ENCODE measurements at places on chromosomes 13 and 19.

DNA sequence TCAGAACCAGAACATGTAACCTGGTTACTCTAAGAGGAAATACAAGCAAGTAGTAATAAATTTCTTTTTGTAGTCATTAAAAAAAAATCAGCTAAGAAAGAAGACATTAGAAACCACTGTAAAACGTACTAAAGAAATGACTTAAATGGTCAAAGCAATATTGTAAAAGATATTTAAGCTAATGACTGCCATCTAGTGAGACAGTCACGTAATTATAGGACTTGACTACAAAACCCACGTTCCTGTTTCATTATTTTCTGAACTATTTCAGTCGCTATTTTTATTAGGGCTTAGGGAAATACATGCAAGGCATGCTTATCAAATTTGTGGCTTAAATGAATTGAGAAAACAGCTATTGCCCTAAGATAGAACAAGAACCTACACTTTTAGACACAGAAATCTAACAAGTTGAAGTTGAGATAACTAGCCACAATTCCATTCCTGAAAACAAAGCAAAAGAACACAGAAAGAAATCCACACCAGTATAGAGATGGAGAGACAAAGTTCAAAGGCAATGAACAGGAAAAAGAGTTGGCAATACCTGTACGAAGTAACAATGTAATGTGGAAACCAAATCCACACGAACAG, 17.9 kb downstream of the ALG5 start:
- DNase-seq = no peak
- H3K36me3 ChIP-seq = peaks cover 40% of the 10 kb centered on the region
- no peaks in the 10 kb centered on the region for H3K27me3 ChIP-seq
- peaks cover 3% of the 10 kb centered on the region for H3K4me1 ChIP-seq
- H3K4me3 ChIP-seq = no peak overlapping the region
- H3K27ac ChIP-seq = no peak overlapping the region

GRCh38 chr13:51885651-51886050, 23.9 kb downstream of the CCDC70 start:
- H3K27me3 ChIP-seq = peaks cover 17% of the 10 kb centered on the region
- DNase-seq = no peak
- no peaks in the 10 kb centered on the region for H3K4me1 ChIP-seq
- no peak overlapping the region for H3K4me3 ChIP-seq
- H3K36me3 ChIP-seq = no peaks in the 10 kb centered on the region
- H3K27ac ChIP-seq = no peak overlapping the region

DNA sequence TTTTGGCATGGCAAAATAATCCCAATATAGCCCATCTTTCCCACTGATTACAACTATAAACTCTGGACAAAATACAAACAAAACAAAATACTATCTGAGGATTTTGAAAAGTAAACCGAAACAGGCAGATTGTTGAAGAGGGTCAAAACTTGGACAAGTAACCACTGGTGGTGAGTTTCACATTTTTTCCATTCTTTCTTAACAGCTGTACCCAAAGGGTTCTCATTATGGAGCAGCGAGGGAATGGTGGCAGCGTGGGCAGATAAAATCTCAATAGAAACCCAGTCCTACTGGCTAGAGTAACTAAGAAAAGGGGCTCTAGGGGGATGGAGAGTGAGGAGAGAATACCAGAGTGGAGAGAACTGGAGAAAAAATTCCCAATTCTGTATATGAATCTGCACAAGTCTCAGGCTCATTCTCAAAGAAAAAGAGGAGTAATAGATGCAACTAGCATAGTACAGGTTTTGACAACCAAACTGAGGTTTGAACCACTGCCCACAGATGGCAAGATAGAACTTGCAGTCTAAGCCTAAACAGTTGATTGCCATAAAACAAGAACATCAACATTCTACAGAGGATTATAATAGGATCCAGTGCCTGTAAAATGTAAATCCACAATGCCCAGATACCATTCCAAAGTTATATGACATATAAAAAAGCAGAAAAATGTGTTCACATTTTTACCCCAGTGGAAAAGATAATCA, 284.5 kb downstream of the KCNRG start:
- peaks cover 24% of the 10 kb centered on the region for H3K27me3 ChIP-seq
- no peak overlapping the region for H3K4me3 ChIP-seq
- no peaks in the 10 kb centered on the region for H3K4me1 ChIP-seq
- H3K36me3 ChIP-seq = no peaks in the 10 kb centered on the region
- H3K27ac ChIP-seq = no peak overlapping the region
- DNase-seq = no peak

DNA sequence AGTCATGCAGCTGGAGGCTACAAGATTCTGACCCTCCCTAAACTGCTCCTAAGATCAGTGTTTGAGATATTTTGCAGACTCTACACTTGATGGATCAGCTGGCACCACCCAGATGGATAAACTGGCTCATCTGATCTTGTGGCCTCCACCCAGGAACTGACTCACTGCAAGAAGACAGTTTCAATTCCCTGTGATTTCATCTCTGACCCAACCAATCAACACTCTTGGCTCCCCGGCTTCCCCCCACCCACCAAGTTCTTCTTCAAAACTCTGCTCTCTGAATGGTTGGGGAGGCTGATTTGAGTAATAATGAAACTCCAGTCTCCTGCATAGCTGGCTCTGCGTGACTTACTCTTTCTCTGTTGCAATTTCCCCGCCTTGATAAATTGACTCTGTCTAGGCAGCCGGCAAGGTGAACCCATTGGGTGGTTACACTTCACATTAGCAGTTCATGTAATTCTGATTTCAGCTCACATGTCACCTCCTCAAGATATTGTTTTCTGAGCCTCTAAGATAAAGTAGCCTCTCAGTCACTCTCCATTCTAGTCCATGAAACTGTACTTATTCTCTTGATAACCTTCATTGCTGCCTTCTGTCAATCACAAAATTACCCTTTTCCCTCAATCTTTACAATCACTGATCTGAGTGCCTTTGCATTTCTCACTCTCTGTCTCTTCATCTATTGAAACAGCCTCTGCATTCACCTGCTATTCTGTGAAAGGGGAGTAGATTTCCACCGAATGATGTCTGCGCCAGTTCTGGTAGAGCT, 9.9 kb upstream of the FPR3 start:
- no peaks in the 10 kb centered on the region for H3K4me1 ChIP-seq
- DNase-seq = peak; percentile 41
- no peaks in the 10 kb centered on the region for H3K36me3 ChIP-seq
- H3K27me3 ChIP-seq = no peaks in the 10 kb centered on the region

- peaks cover 59% of the 10 kb centered on the region for H3K4me1 ChIP-seq
- no peaks in the 10 kb centered on the region for H3K27me3 ChIP-seq
- DNase-seq = peak; percentile 76
- peak overlapping the region; percentile 98 for H3K27ac ChIP-seq
- H3K4me3 ChIP-seq = peak overlapping the region; percentile 75
Measured at GRCh38 chr19:6654347-6655310, 15.3 kb downstream of the TNFSF14 start.

DNA sequence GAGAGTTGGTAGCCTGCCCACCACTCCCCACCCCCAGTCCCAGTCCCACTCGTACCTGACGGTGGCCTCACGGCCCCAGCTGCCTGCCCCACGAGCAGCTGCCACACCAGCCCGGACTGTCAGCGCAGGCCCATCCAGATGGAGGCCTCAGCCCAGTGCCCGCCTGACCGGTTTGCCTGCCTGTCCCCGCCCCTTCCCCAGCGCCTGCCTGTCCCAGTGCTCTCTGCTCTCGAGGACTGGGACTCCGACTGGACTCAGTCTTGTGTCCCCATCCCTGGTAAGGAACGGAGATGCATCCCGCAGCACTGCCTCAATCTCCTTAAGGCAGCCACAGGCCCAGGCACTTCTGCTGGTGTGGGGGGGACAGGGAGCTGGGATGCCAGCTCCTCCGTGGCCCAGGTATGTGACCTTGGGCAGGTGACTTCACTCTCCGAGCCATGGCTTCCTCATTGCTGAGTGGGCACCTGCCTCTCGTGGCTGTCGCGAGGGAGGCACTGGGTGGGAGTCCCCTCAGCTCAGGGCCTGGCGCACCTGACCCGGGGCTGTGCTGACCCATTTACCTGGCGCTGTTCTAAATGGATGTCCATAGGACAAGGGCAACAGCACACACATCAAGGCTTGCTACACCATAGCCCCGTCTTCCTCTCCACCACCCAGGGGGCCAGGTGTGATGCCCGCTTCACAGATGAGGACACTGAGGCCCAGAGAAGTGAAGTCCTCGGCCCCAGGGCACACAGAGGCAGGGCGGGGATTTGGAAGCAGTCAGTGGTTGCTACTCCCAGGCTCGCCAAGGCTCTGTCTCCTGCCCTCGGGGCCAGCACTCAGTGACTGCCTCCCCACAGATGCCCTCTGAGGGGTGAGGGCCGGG, at the start of gene NKPD1:
NKPD1 (minus strand) TSS at position 113 of the 868 bp plus-strand sequence. CDS start 832 bp downstream, outside the sequence.
- DNase-seq = no peak
- peaks cover 12% of the 10 kb centered on the region for H3K27me3 ChIP-seq
- H3K4me1 ChIP-seq = peaks cover 18% of the 10 kb centered on the region

GRCh38 chr13:32497589-32497988, 41.0 kb downstream of the N4BP2L2 start:
- H3K27me3 ChIP-seq = no peaks in the 10 kb centered on the region
- H3K4me1 ChIP-seq = peaks cover 9% of the 10 kb centered on the region
- no peak overlapping the region for H3K27ac ChIP-seq
- peaks cover 12% of the 10 kb centered on the region for H3K36me3 ChIP-seq
- DNase-seq = no peak

DNA sequence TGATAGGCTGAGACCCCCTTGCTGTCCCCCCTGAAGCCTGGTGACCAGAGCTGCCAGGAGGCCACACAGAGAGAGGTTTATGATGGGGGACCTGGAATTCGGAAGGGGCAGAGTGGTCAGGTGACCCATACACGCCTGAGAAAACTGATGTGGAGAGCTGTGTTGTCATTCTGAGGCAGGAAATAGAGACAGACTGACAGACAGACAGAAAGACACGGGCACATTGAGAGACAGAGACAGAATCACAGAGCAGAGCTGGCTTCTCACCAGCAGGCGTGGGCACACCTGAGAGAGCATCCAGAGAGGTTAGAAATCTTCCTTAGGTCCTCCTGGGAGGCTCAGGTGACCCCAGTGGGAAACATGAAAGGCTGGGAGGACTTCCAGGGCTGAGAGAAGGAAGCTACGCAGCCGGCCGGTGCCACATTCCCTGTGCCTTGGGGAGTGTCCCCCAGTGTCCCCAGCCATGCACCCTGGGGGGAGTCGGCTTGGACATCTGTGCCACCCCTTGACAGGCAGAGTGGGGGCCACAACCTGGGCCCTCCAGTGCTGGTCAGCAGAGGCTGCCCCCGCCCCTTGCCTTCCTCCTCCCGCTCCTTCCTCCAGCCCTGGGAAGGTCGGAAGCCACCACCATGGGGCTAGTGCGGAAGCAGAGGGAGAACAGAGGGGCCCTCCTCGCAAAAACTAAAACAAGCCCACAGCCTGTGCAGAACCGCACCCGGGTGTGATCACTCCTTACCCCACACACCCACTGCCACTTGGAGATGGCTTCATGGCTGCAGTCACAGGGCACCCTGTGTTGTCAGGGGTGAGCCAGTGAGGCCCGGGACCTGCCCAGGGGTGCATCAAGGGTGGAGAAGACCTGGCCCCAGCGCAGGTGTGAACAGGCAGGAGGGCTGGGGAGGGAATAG, 2.2 kb downstream of the FFAR1 start:
- H3K4me3 ChIP-seq = no peak overlapping the region
- no peaks in the 10 kb centered on the region for H3K36me3 ChIP-seq
- peaks cover 38% of the 10 kb centered on the region for H3K27me3 ChIP-seq

DNA sequence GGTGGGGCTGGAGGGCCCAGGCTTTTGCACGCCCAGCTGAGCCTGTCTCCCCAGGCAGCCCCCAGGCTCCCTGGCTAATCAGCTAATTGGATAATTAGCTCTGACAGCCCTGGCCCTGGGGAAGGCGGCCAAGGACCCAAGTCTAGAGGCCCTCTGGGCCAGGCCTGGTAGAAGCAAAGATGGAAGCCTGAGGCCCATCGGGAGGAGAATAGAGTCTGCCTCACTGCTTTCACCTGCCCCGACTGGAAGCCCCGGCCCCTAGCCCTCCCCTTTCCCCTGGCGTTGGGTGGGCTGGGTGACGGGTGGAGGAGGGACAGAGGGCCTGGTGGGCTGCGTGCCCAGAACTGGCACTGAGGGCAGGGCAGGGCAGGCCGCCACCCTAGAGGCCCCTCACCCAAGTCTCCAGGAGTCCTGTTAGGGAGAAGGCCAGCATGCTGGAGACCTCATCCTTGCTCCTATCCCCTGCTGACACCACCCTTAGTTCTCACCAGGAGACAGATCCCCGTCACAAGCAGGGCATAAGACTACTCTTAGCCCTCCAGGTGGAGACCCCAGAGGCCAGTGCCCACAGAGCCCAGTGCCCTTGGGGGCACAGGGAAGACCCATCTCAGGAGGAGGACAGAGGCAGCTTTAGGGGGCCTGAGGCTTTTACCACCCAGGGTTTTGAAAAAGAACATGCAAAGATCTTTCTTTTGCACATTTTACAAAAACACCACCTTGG, 12.0 kb downstream of the LYL1 start:
- H3K27ac ChIP-seq = no peak overlapping the region
- H3K36me3 ChIP-seq = no peaks in the 10 kb centered on the region
- no peak for DNase-seq
- H3K4me3 ChIP-seq = no peak overlapping the region
- H3K27me3 ChIP-seq = peaks cover 14% of the 10 kb centered on the region

DNA sequence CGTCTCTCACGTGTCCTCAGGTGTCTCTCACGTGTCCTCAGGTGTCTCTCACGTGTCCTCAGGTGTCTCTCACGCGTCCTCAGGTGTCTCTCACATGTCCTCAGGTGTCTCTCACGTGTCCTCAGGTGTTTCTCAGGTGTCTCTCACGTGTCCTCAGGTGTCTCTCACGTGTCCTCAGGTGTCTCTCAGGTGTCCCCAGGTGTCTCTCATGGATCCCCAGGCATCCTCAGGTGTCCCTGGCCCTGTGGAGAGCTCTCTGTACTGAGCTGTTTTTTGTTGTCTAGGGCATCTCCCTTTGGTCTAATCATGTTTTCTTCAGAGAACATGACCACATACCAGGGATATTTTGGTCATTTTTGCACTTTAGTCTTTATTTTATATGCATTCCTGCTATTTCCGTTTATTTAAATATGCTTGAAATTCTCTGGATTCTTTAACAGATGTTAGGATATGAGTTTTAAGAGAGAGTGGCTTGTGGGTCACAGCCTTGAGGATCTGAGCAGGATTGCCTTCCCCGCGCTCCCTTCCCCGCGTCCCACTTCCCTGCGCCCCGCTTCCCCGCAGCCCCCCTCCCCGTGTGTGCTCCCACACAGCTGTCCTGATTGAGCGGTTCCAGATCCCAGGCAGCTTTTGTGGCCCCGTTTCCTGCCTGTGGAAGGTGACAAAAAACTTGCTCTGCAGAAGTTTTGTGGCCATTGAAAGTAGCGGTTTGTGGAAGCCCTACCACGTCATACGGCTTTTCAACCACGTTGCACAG, 31.9 kb downstream of the ATP4B start:
- no peak for DNase-seq
- H3K27me3 ChIP-seq = no peaks in the 10 kb centered on the region
- H3K27ac ChIP-seq = no peak overlapping the region
- H3K4me3 ChIP-seq = no peak overlapping the region
- peaks cover 60% of the 10 kb centered on the region for H3K36me3 ChIP-seq

DNA sequence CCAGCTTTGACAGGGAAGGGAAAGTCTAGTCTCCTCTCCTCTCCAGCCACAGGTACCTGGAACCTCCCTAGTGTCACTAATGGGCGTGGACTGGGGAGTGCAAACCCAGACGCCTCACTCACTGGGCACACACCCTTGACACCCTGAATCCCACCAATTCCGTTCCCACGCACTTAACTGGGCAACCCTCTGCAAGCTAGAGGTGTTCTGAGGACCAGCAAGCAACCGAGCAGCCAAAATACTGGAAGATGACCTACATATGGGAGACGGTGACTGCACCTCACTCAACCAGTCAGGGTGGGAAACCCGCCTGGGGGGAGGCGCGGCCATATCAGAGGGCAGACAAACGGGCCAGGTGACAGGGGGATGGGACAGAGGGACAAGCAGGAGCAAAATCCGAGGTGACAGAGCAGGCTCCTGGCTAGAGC, 991 bp downstream of the ABHD17A start:
- no peaks in the 10 kb centered on the region for H3K27me3 ChIP-seq
- H3K27ac ChIP-seq = peak overlapping the region; percentile 97
- peaks cover 32% of the 10 kb centered on the region for H3K36me3 ChIP-seq
- peaks cover 41% of the 10 kb centered on the region for H3K4me1 ChIP-seq

Data from activated CD4-positive, alpha-beta memory T cell treated with anti-CD3 and anti-CD28 coated beads, Interleukin-2, amount 10 ng/mL, durations not matched to agents 7 days and 5 days (primary cell).